Thoracic aorta (tissue), 2 donors: ENCODE measurements at places on chromosomes 2 and 18.

DNA sequence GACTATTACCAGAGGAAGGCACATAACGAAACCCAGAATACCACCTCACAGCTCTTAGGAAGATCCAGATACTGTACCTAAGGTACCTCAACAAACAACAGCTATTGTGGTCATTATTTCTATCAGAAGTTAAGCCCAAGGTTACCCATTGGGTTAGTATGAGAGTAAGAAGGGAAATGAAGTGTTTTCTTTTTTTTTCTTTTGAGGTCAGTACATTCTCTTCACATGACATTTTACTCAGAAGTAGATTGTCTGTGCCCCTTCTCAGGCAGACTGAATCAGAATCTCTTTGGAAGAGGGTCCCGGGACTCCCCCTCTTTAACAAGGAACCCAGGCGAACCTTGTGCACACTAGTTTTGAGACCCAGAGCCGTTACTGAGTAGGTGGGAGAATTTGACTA lies 233.7 kb upstream of the CXCR4 start:
- no peak for DNase-seq
- H3K4me1 ChIP-seq = no peaks in the 10 kb centered on the region
- H3K27ac ChIP-seq = no peak overlapping the region
- H3K27me3 ChIP-seq = no peaks in the 10 kb centered on the region
- no peaks in the 10 kb centered on the region for H3K36me3 ChIP-seq

DNA sequence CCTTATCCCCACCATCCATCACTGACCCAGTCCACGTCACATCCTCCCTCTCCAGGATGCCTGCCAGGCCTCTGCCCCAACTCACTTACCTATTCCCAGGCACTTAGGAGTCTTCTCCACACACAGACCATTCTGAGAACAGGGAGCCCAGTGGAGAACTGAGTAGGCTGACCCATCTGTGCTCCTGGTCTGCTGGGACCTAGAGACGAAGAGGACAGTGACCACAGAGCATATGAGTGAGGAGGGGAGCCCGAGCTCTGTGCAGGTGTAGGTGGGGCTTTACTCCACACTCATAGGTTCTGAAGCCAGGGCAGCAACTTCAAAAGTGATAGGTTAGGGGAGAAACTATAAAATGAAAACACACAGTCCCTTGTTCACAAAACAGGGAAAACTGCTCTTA lies 130.0 kb downstream of the NDUFA10 start:
- no peak for DNase-seq
- H3K27me3 ChIP-seq = no peaks in the 10 kb centered on the region
- no peak overlapping the region for H3K4me3 ChIP-seq
- H3K36me3 ChIP-seq = no peaks in the 10 kb centered on the region
- H3K27ac ChIP-seq = no peak overlapping the region
- no peaks in the 10 kb centered on the region for H3K4me1 ChIP-seq

DNA sequence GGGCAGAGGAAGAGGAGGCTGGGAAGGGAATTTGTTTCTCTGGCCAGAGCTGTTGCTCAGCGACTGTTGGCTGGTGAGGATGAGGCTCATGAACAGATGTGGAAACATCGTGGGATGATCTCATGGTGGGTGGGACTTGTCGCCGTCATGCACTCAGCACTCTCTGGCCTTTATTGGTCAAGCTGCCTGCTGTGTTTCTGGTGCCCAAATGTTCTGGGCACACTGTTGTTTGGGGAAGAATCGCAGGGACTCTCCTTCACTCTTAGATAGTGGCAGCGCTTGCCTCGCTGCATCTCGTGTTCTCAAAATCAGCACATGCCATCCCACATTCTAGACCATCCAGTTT lies 145.6 kb downstream of the AGAP1 start:
- peak overlapping the region; percentile 73 for H3K27ac ChIP-seq
- peaks cover 47% of the 10 kb centered on the region for H3K4me1 ChIP-seq
- H3K27me3 ChIP-seq = no peaks in the 10 kb centered on the region
- peak; percentile 64 for DNase-seq

- H3K27me3 ChIP-seq = no peaks in the 10 kb centered on the region
- DNase-seq = no peak
- no peak overlapping the region for H3K27ac ChIP-seq
- H3K4me1 ChIP-seq = peaks cover 24% of the 10 kb centered on the region
These were observed 537.7 kb downstream of the TNS1 start for GRCh38 chr2:217465100-217465499.
